Amniotic stem cell (primary cell): ENCODE measurements at places on chromosomes 12 and 14.

- no peak for DNase-seq
These were observed 211.6 kb downstream of the SLC6A15 start for GRCh38 chr12:84701041-84701440.

- peak; percentile 16 for DNase-seq
These were observed 29.0 kb upstream of the AMN start for GRCh38 chr14:102893452-102893851.

GRCh38 chr12:62817556-62818271 lies 117.2 kb downstream of the PPM1H start:
- DNase-seq = no peak

GRCh38 chr12:90124289-90124688 lies 415.7 kb upstream of the ATP2B1 start:
- DNase-seq = no peak

GRCh38 chr12:6200256-6201212 lies at the start of gene CD9:
Gene CD9, plus strand, starts transcription at chr12:6200400. Its CDS starts 100 bp downstream, at chr12:6200500.
- DNase-seq = no peak

GRCh38 chr12:62123721-62124203 lies 136.4 kb upstream of the USP15 start:
- DNase-seq = peak; percentile 3

- DNase-seq = no peak
These were observed 11.3 kb downstream of the RALGAPA1 start for GRCh38 chr14:35797796-35798195.

DNA sequence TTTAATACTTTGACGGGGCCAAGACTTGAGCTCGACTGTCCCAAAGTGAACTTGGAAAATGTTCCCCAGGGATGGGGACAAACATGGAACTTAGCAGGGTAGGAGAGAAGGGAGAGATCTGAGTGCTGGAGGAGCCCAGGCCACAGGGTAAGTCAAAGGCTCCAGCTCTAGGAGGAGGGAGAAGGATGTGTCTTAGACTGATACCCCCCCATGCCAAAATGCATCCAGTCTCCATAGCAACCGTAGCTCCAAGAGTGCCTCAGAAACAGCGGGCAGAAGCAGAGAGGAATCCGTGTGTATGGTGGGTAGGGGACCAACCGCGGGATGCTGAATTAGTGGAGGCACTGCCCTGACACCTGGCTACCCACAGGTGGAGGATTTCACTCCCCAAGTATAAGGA lies 845 bp upstream of the AGAP2 start:
- no peak for DNase-seq

DNA sequence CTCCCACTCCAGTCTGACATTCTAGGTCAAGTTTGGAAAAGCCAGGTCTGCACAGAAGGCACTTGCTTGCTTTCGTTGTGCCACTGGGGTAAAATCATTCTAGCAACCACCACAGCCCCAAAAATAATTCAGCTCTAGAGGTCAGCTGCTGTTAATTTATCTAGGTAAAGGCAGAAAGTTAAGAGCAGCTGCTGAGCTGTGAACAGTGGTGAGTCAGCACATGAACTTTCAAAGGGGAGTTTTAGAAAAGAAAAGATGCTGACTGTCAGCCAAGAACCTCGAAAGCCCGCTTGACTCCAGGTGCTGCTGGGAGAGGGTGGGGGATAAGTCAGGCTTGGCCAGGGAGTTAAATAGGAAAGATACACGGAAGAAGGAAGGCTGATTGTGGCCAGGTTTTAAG lies 12.7 kb downstream of the CCDC197 start:
- DNase-seq = peak; percentile 10

DNA sequence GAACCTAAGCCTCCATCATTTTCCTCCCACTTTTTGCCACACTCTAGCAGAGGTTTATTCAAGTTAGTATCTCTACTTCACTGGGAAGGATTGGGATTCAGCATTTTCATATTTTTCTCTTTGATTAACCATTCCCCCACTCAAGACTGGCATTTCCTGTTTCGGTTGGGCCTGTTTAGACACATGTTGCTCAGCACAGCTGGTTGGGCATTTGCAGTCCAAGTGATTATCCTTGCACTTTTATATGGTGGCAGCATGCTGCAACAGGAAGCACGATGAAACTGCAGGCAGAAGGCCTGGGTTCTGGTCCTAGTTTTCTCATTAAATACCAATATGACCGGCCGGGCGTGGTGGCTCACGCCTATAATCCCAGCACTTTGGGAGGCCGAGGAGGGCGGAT lies 182.9 kb upstream of the GRIN2B start:
- no peak for DNase-seq

DNA sequence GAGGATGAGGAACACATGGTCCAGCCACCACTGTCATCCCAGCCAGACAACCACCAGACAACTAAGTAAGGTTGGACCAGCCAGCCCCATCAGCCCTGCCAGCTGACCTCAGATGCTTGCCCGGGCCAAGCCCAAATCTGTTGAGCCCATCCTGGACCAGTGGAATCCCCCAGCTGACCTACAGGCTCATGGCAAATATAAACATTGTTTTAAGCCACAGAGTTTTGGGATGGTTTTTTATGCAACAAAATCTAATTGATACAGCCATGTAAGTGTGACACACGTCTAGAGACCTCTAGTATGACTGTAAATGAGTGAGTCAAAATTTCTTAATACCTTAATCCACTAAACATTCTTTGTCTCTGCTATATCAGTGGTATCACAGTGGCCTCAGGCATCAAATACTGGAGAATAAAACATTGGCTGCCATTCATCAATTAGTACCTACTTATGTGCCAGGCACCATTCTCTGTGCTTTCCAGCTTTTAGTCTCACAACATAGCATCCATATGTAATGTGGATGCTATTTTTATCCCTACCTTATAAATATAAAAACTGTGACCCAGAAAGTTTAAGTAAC lies 24.2 kb upstream of the NT5DC3 start:
- DNase-seq = no peak

GRCh38 chr12:125983094-125983783 lies 918.0 kb downstream of the AACS start:
- no peak for DNase-seq

- DNase-seq = no peak
These were observed 3.1 kb upstream of the PNMA1 start for GRCh38 chr14:73717266-73717665.

GRCh38 chr12:130116791-130117190 lies 45.5 kb upstream of the FZD10 start:
- DNase-seq = no peak

DNA sequence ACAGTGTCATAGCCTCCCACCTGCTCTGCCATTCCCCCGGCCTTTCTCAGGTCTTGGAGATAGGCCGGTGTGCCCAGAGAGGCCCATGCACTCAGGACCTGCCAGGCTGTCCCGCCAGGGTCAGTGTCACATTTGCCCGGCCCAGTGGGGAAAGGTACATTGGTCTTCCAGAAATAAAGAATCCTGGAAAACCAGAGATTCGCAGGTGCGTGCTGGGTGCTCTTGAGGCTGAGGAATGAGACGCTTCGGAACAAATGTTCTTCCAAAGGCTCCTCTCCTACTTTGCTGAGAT lies 205.8 kb upstream of the RTL1 start:
- DNase-seq = no peak

DNA sequence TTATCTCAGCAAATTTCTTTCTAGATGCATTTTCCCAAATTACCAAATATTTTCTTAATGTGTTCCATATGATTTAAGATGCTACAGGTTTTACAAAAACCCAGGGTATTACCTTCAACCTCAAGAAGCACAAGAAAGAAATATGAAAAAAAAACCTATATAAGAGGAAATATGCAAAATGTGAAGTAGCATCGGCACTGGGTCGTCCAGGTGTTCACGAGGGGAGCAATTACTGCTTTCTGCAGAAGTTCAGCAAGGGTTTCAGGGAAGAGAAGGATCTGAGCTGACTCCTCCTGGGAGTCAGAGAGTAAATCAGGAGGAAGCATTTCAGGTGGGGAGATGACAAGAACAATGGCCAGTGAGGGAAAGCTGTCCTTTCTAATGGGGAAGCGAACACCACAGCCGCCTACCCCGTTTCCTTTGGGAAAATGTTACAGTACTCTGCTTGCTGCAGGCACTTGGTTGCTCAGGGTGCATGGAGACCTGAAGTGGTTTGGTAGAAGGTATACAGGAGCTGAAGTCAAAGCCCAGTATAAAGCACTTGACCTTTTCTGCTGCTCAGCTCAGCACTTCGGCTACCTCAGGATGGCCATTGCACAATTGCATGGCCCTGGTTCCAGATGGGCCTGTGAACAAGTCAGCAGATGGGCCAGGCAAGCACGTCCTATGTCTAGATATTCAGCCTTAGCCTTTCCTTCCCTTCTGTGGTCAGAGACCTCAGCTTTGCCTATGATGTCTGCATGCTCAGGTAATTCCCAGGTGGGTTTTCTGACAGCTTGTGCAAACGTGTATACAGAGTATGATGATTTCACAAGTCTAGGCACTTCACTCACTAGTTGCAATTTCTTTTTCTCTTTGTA lies 155.6 kb downstream of the PAX9 start:
- no peak for DNase-seq

DNA sequence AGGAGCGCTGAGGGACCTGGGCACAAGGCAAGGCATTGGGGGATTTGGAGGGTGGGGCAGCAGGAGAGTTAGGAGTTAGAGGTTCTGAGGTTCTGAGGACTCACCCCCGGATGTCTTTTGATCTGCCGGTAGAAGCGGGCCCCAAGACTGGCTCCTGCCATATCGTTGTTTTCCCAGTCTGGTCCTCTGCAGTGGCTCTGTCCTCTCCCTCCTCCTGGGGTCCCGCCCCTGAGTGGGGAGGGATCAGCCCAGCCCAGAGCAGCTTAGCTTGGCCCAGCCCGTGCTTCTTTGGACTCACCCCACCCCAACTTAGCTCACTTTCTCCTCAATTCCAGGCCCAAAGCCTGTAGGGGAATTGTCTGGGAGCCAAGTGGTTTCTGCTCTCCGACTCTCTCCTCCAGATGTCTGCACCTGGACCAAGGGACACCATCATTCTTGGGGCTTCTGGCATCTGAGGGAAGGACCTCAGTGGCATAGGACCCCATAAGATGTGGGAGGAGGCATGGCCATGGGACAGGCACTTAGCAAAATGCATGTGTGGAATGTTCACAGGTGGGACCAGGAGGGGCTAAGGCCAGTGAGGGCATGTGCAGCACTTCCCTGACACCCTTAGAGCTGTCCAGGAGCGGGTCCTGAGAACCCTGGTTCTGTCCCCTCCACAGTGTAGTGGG lies 7.5 kb downstream of the SHMT2 start:
- DNase-seq = no peak

- no peak for DNase-seq
These were observed 223.1 kb upstream of the FOXN3 start for GRCh38 chr14:89640141-89640540.

GRCh38 chr14:51620056-51620455 lies 31.7 kb upstream of the FRMD6 start:
- DNase-seq = no peak

DNA sequence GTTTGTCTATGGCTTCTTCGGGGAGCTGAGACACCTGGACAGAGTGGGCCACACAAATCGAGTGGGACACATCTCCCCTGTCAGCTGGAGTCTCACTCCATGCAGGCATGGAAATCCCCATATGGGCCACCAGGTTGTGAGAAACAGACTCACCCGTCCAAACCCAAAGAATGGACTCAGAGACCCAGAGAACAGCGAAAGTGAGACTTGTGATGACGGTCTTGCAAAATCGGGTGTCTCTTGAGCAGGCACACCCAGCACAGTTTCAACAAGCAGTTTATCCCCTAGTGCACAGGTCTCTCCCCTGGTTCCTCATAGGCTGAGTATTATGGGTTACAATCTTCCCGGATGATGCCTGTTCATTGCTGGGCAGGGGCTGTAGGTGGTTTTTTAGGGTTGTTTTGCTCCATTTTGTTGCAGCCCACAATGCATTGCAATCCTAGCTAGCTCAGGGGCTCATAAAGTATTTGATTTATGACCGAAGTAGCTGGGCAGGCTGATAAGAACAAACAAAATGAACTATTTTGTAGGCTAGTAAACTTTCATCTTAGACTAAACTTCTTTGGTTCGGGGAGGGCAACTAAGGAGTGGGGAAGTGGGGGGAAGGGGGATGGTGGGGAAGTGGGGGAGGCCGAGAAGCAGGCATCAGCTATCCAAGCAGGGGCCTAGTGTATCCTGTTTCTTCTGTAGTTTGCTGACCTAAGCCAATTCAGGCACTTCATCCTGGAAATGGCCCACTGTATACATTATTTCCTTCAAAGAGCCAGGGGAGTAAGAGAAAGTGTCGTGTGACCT lies 45.3 kb downstream of the IQSEC3 start:
- DNase-seq = no peak

DNA sequence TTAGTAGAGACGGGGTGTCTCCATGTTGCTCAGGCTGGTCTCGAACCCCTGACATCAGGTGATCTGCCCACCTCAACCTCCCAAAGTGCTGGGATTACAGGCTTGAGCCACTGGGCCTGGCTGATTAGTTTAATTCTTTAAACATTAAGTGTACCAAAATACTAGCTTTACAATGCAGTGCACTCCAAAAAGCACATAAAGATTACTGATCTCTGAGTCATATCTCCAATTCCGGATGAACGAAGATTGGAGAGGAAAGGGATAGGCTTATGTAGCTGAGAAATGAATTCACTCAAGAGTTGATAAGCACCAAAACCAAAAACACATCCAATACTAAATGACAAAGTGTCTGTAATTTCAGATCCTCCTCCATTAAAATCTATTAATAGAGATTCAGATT lies 15.1 kb downstream of the NAV3 start:
- DNase-seq = peak; percentile 28

DNA sequence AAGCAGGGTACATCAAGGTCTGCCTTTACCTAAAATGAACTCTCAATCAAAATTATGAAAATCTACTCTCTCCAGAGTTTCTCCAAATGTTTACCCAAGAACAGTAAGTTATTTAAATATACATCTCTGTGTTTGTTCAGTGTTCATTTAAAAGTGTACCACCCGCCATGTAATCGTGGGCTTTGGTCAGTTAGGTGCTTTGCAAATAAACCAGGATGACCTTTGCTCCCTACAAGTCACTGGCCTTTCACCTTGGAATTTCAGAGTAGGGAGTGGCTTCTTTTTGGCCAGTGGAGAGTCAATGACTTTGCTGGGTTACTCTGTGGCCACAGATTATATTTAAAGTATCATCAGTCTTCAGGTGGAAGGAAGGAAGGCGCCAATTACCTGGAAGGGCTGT lies 74.6 kb upstream of the PTPRB start:
- no peak for DNase-seq
